Parietal lobe (tissue), 2 donors: ENCODE measurements at places on chromosomes 6 and 20. TPM values are rescaled to one million over a fixed set of nuclear protein-coding genes. Genes with fewer than 3 reads are reported as not detected.

Gene ANKRD66
- 0.31 TPM for total RNA-seq

Gene RSPH9
- 6.9 TPM for total RNA-seq

Gene GSTA3
- total RNA-seq: not detected

Gene KCNK15
- total RNA-seq: not detected

Gene C6orf47
- total RNA-seq: 17.2 TPM

Gene PLEKHG1
- total RNA-seq: 9.4 TPM

Gene GPLD1
- 19.7 TPM for total RNA-seq

Gene TRIM40
- not detected for total RNA-seq

Gene C6orf15
- not detected for total RNA-seq

Gene METTL24
- total RNA-seq: 1.6 TPM

Gene MBOAT1
- 2.8 TPM for total RNA-seq

Gene TRIM31
- not detected for total RNA-seq

Gene NUS1
- total RNA-seq: 31.9 TPM
